ENCODE measurements at places on chromosomes 4 and X. TPM values are rescaled to one million over a fixed set of nuclear protein-coding genes. Genes with fewer than 3 reads are reported as not detected.

SPANXB1 gene
- not detected for total RNA-seq

TMEM164 gene
- 22.9 TPM for total RNA-seq

SYTL4 gene
- 30.8 TPM for total RNA-seq

FGFBP1 gene
- total RNA-seq = not detected

GPR50 gene
- total RNA-seq = not detected

GPC3 gene
- not detected for total RNA-seq

CLRN2 gene
- total RNA-seq = not detected

SPON2 gene
- total RNA-seq = 1.3 TPM

NHS gene
- total RNA-seq = under 0.01 TPM

UNC5C gene
- total RNA-seq = 0.13 TPM

CTAG2 gene
- total RNA-seq = not detected

Data from bladder microvascular endothelial cell (primary cell).